ENCODE measurements at places on chromosomes 3 and 15. TPM values are rescaled to one million over a fixed set of nuclear protein-coding genes. Genes with fewer than 3 reads are reported as not detected.

DNA sequence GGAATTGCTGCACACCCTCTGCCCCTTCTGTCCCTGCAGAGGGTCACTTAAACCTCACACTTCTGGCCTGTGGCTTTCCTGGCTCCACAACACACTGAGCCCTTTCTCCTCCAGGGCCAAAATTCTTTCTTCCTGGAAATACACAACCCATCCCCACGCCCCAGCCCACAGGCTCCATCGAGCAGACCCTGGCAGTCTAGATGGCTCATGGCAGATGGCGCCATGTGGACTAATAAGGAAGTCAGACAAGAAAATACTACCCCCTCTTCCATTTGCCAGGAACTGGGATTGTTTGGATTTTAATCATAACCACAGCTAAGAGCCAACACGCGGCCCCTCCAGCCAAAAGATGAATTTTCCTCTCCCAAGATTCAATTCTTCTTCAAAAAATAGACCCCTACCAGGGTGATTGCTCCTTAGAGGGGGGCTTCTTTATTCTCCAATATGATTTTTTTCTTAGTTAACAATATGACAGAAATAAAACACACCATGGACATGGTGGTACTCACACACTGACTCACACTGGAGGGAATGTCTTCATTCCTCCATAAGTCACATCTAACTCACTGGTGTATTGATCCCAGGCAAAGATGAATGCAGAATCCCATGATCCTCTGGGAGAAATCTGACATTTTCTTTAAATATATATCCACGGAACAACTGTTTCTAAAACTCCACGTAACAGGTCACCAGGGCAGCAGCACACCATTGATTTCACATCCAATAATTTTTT, 111.5 kb downstream of the NTRK3 start:
- peak; percentile 78 for ATAC-seq

DNA sequence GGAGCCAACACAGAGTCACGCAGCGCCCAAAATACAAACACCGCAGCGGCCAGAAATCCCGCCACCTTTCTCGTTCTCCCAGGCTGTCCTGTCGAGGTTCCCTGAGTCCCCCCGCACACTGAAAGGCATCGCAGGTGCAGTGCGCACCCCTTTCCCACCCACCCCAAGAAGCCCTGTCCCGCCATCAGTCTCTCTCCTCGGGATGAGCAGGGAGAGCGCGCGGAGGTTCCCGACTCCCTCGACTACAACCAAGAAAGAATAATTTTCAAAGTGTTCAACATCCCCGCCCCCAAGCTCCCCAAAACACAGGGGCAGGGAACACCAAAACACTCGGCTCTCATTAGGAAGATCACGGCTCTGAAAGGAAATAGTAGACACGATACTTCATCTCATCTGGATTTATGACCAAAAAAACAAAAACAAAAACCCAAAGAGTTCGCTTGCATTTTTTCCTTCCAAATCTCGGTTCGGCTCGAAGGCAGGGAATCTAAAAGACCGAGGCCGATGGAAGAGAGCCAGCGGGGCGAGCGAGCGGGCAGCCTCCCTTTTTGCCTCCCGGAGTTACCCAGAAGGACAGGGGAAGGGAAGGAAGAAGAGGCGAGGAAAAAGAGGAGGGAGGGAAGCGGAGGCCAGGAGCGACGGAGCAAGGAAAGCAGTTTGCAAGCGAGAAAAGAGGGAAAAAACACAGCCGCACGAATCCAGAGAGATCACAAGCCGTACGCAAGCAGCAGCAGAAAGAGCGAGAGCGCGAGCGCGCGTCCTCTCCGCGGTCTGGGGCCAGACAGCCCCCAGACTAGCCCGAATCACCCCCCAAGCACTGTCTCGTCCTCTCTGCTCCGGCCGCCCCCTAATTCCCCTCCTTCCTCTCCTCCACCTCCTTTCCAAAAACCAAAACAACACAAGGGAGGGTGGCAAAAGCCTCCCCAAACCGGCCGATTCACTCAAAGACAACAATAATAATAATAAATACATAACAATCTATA, 808 bp downstream of the BCL6 start:
- peak; percentile 7 for ATAC-seq

- no peak for ATAC-seq
Observed at GRCh38 chr15:91887921-91888373, 34.4 kb downstream of the SLCO3A1 start.

DNA sequence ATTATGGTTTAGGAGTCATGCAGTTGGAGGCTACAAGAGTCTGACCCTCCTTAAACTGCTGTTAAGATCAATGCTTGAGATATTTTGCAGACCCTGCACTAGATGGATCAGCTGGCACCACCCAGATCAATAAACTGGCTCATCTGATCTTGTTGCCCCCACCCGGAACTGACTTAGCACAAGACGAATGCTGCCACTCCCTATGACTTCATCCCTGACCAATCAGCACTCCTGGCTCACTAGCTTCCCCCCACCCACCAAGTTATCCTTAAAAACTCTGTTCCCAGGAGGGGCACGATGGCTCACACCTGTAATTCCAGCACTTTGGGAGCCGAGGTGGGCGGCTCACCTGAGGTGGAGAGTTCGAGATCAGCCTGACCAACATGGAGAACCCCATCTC, 594.0 kb downstream of the NTRK3 start:
- ATAC-seq, result no peak

DNA sequence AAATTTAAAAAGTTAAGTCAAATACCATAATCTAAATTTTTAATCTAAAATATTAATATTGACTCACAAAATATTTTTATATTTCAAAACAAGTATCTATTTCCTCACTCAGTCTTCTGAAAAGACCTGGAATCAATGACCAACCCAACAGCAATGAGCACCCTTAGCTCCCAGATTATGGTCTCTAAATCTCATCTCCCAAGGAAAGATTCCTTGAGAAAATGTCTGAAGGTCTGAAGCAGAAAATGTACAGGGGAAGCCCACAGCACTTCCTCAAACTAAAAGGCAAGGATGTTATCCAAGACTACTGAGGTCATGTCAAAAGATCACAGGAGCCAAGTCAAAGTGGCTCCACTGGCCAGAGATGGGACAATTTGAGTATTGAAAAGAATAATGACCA, 51.0 kb upstream of the SLCO2A1 start:
- ATAC-seq, result no peak

GRCh38 chr3:10982782-10983181, 9.8 kb upstream of the SLC6A1 start:
- ATAC-seq, result no peak

- no peak for ATAC-seq
Observed at GRCh38 chr15:72169236-72169920, 28.2 kb downstream of the GRAMD2A start.

DNA sequence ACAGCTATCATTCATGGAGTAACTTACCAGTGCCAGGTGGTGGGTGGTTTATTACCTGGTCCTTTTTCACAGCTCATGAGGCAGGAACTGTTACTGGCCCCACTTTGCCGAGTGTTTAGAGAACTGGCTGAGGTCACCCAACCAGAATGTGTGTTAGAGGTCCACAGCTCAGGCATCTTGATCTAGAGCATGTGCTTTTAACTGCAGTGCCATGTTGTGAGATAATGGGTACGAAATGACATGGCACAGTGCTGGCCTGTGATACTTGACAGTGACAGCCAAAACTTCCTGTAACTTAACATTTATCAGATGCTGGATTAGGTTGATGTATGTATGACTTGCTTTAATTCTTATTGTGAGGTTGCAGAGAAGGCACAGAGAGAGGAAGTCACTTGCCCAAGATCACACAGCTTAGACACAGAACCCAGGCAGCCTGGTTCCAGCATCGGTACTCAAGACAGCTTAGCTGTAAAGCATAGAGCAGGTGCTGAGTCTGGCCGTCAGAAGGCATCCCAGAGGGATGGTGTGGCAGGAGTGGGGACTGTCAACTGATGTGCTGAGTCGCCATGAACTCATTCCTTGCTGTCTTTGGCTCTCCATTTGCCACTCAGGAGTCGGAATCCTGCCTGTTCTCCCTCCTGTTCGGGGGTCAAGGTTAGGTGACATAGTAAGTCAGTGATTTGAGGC, 9.6 kb downstream of the MCM2 start:
- ATAC-seq, result no peak

GRCh38 chr3:48985831-48986376, 4.1 kb upstream of the P4HTM start:
- ATAC-seq, result no peak

DNA sequence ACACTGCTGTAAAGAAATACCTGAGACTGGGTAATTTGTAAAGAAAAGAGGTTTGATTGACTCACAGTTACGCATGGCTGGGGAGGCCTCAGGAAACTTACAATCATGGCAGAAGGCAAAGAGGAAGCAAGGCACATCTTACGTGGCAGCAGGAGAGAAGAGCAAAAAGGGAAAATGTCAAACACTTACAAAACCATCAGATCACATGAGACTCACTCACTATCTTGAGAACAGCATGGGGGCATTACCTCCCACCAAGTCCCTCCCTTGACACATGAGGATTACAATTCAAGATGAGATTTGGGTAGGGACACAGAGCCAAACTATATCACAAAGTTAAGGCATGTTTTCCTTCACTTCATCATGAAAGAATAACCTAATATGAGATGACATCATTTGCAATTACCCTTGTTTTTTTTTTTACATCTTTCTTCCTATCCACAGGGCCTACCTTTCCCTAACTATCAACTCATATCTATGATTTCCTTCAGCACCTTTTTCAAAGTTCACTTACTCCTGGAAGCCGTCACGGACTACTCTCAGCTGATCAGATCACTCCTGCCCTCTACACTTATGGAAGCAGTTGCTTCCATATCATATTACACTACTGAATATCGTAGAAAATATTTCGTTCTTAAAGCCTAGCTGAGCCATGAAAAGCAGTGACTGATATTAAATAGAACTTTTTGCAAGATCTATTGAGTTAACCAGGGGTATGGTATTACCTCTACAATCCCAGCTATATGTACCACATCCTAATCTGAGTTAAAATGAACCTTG, 25.5 kb upstream of the ATP8B4 start:
- no peak for ATAC-seq

DNA sequence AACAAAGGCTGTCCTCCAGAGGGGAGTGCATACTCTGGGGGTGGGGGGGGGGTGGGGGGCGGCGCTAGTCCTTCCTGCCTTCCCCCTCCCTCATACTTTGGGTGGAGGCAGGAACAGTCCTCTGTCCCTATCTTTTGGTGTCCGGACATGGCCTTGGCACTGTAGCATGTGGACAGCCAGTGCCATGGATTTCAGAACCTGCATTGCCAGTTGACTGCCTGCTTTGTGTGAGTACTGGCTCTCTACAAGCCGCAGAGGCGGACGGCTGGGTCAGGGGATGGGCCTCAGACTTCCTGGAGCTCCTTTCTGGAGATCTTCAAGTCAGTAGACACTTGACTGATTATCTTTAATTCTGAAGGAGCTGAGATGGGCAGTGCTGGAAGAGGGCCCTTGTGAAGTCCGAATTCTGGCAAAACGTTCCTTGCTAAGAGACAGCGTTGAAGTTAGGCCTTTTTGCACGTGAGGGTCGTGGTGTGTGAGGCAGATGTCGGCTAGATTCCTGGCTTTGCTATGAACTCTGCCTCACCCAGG, 2.5 kb downstream of the CLDN11 start:
- no peak for ATAC-seq

GRCh38 chr3:126153695-126154360, 26.6 kb downstream of the ALDH1L1 start:
- no peak for ATAC-seq

DNA sequence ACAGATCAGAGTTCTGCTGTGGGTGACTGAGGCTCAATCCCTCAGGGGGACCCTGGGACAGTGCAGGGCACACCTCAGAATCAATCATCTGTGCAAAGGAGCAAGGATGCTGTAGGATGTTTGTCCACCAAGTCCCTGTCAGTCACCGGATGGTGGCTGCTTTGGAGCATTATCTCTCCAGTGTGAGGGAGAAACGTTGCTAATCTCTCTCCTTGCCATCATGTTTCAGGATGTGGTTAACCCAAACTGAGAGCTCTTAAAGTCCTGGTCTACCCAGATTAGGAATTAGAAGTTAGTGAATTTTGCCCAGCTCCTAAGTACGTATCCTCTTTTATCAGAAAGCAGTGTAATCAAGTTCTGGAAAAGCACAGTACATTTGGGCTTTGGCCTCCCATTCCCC, 26.2 kb upstream of the LRRC3B start:
- ATAC-seq, result no peak

DNA sequence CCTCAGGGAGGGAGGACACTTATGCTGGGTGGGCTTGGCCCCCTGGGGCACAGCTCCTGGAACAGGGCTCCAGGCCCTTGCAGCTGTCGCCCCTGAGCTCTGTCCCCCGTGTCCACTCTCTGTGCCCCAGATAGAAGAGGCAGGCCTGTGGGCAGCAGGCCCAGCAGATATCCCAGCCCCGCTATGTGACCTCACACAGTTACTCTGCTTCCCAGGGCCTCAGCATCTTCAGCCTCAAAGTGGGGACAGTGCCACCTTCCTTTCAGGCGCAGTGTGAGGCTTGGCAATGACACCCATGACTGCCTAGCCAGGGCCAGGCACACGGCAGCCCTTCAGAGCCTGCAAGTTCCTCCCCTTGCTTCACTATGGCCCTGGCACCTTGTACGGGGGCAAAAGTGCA, 98.4 kb downstream of the IQSEC1 start:
- no peak for ATAC-seq

GRCh38 chr3:68256635-68257223, 602.3 kb upstream of the SUCLG2 start:
- ATAC-seq, result no peak

The STX19 gene
- total RNA-seq, result 0.32 TPM

The UACA gene
- total RNA-seq, result 93.6 TPM

The SHC4 gene
- total RNA-seq, result 3.3 TPM

The IMPG2 gene
- 0.52 TPM for total RNA-seq

The ST3GAL6 gene
- 4.2 TPM for total RNA-seq

The PLSCR2 gene
- not detected for total RNA-seq

The GJD2 gene
- total RNA-seq, result 1.6 TPM

The CPLX3 gene
- total RNA-seq, result not detected

The IL20RB gene
- total RNA-seq, result 1.1 TPM
